Activated naive CD8-positive, alpha-beta T cell treated with anti-CD3 and anti-CD28 coated beads, Interleukin-2, amount 10 ng/mL, durations not matched to agents 7 days and 5 days (primary cell): ENCODE measurements at places on chromosomes 6 and 20. TPM values are rescaled to one million over a fixed set of nuclear protein-coding genes. Genes with fewer than 3 reads are reported as not detected.

Gene SLC17A2
- total RNA-seq, result not detected

Gene GPR6
- not detected for total RNA-seq

Gene CTSA
- 83.4 TPM for total RNA-seq

Gene NDUFAF4
- 30.0 TPM for total RNA-seq

Gene EPHA7
- total RNA-seq, result not detected

Gene SLC22A7
- not detected for total RNA-seq

DNA sequence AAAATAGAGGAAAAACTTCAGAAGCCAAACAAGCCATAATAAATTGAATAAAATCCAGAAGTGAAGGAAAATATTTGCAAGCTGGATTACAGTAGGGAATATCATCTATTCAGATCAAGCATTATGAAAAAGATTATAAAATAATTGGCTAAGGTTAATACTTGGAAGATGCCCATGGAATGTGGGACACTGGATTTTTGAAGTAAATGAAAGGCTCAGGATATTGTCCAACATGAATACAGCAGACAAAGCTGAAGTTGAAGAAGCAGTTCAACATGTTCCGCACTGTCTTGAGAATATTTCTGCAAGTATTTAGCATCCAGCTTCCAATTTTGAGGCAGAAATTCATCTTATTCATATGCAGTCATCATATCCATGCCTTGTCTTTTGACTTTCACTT is 1278.4 kb upstream of the GJE1 start:
- H3K27ac ChIP-seq, result no peak overlapping the region
- DNase-seq, result no peak
- peaks cover 3% of the 10 kb centered on the region for H3K27me3 ChIP-seq

DNA sequence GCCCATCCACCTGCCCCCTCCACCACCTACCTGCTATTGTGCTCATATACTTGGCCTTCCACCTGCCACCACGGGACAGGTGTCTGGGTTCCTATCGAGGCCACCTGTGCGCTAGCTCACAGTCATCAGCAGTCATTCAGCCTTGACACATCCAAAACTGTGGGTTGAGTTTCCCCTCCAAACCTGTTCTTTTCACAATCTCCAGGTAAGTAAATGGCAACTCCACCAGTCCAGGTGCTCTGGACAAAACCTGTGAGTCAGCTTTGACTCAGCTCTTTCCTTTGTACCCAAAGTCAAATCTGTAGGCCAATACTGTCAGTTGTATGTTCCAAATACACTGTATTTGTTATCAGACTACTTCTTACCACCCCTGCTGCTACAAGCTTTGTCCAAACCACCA is 52.6 kb downstream of the SPTLC3 start:
- H3K4me1 ChIP-seq, result no peaks in the 10 kb centered on the region
- H3K36me3 ChIP-seq, result no peaks in the 10 kb centered on the region
- H3K4me3 ChIP-seq, result no peak overlapping the region
- no peaks in the 10 kb centered on the region for H3K27me3 ChIP-seq
- H3K27ac ChIP-seq, result no peak overlapping the region

DNA sequence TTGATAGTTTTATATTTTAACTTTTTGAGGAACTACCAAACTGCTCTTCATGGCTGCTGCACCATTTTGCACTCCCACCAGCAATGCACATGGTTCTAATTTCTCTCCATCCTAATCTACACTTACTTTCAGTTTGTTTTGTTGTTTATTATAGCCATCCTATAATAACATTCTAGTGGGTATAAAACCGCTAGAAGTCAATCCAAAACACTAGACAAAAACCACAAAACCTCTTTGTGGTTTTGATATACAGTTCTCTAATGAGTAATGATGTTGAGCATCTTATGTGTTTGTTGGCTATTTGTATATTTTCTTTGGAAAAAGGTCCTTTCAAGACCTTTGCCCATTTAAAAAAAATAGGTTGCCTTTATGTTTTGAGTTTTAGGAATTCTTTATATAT is 5.6 kb downstream of the RPP21 start:
- no peak for DNase-seq
- H3K36me3 ChIP-seq, result peaks cover 11% of the 10 kb centered on the region
- peaks cover 27% of the 10 kb centered on the region for H3K27me3 ChIP-seq

DNA sequence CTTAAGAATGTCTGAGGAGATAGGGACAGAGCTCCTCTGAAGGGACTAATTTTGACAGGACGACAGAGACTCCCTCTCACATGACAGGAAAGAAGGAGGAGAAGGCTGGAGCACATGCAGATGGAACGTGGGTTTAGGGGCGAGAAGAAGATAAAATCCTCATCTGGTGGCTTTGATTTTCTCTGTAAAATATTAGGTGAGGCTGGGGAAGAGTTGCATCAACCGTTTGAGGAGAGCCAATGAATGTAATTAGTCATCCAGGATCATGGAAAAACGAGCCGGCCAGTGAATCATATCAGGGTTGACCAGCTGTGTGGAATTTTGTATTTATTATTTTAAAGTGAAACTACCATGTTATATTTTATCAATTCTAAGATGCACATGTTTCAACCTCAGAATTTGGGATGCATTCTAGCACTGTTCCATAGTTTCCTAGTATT is 46.9 kb upstream of the ADGRF4 start:
- peaks cover 17% of the 10 kb centered on the region for H3K4me1 ChIP-seq
- peaks cover 6% of the 10 kb centered on the region for H3K27me3 ChIP-seq
- no peaks in the 10 kb centered on the region for H3K36me3 ChIP-seq
- no peak overlapping the region for H3K4me3 ChIP-seq
- no peak overlapping the region for H3K27ac ChIP-seq

DNA sequence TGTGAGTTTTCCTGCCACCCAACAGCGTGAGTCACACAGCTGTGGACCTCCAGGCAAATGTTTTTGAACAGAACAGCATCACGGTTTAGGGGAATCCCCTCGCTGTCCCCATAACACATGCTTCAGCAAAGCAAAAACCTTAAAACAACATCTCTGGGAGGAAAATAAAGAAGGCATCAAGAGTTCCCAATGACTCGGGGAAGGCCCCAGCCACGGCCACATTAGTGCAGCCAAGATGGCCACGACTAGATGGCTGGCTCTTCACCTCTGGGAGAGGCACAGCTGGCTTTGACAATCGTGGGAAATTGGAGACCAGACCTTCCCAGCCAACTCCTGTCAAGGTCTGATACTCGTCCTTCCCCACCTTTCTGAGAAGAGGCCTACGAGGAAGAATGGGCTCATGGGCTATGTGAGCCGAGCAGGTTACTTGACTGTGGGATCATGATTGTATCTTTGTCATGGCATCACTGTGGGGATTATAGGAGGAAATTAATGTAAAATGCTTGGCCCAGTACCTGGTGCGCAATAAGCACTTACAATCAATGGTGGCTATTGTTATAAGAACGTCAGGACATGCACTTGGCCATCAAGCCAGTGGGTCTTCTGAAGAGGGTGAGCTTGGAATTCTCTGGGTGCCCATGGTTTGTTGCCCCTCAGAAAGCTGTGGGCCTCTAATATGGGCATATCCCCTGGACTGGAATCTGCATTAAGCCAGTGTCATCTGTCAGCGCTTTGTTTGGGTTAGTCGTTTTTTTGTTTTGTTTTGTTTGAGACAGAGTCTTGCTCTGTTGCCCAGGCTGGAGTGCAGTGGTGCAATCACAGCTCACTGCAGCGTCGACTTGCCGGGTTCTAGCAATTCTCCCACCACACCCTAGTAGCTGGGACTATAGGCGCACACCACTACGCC is 43.6 kb downstream of the FGD2 start:
- peaks cover 66% of the 10 kb centered on the region for H3K4me1 ChIP-seq
- peaks cover 7% of the 10 kb centered on the region for H3K36me3 ChIP-seq
- peak; percentile 61 for DNase-seq
- no peaks in the 10 kb centered on the region for H3K27me3 ChIP-seq
- peak overlapping the region; percentile 83 for H3K4me3 ChIP-seq
- H3K27ac ChIP-seq, result peak overlapping the region; percentile 94

DNA sequence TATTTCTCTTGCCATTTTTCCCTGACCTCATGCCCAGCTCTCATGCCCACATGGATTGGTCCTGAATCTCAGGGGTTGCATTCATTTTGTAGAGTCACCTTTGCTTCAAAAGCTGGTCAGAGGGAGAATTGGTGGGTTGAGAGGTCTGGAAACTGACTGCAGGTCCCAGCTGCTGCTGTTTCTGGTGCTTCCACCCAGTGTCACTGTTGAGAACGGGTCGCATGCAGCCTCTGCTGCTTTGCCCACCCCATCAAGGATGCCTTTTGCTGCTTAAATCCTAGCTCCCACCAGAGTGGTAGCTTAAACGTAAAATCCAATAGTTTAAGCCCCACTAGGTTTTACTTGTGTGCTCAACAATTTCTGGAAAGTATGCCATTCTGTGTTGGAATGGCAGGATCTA is 211.4 kb upstream of the TSHZ2 start:
- no peaks in the 10 kb centered on the region for H3K36me3 ChIP-seq
- no peak overlapping the region for H3K4me3 ChIP-seq
- H3K27me3 ChIP-seq, result no peaks in the 10 kb centered on the region
- no peak overlapping the region for H3K27ac ChIP-seq

DNA sequence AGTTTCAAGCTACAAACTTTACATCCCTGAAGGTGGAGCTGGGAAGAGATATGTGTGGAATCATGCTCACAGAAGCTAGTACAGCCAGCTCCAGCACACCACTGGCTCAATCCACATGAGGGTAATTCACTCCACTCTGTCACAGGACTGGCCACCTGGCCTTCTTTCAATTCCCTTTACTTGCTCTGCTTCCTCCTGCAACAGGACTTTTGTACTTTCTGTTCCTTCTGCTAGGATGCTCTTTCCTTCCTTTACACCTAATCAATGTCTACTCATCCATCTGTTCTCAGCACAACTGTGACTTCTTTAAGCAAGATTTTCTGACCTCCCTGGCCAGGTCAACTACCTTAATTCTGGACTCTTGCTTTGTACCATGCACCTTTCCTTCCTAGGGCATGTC is 39.4 kb upstream of the MYB start:
- H3K4me3 ChIP-seq, result no peak overlapping the region
- no peaks in the 10 kb centered on the region for H3K36me3 ChIP-seq
- H3K27me3 ChIP-seq, result no peaks in the 10 kb centered on the region
- peak overlapping the region; percentile 62 for H3K27ac ChIP-seq
- peaks cover 38% of the 10 kb centered on the region for H3K4me1 ChIP-seq

- no peak overlapping the region for H3K4me3 ChIP-seq
- no peaks in the 10 kb centered on the region for H3K4me1 ChIP-seq
- no peak for DNase-seq
- no peaks in the 10 kb centered on the region for H3K36me3 ChIP-seq
These were observed 329.0 kb upstream of the NRSN1 start for GRCh38 chr6:23797041-23797440.

GRCh38 chr6:104814743-104815142 is 45.0 kb downstream of the HACE1 start:
- peaks cover 5% of the 10 kb centered on the region for H3K4me1 ChIP-seq
- H3K27ac ChIP-seq, result no peak overlapping the region
- H3K4me3 ChIP-seq, result no peak overlapping the region
- DNase-seq, result no peak

GRCh38 chr6:2931970-2932748 is 29.1 kb upstream of the SERPINB9 start:
- H3K4me3 ChIP-seq, result peak overlapping the region; percentile 33
- peak; percentile 80 for DNase-seq
- H3K4me1 ChIP-seq, result peaks cover 21% of the 10 kb centered on the region
- H3K27me3 ChIP-seq, result no peaks in the 10 kb centered on the region
- H3K36me3 ChIP-seq, result peaks cover 18% of the 10 kb centered on the region

GRCh38 chr6:150314230-150315188 is 54.3 kb upstream of the IYD start:
- no peak for DNase-seq
- H3K27ac ChIP-seq, result no peak overlapping the region
- no peak overlapping the region for H3K4me3 ChIP-seq
- no peaks in the 10 kb centered on the region for H3K36me3 ChIP-seq

DNA sequence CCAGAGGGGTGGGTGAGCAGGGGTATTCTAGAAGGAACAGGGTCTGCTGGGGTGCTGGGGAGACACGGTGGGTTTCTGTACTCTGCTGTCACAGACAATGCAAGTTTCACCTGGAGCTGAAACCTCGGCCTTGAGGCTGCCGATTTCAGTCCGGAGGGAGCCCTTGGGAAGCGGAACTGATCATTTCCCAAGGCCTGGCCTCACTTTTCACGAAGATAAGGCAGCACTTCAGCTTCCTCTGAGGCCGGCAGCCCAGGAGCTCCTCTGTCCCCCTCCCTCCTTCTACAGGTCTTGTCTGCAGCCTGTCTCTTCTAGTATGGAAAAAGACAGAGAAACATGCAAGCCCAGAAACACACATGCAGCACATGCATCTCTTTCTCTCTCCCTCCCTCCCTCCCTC is 242.1 kb downstream of the CDC5L start:
- H3K4me1 ChIP-seq, result peaks cover 8% of the 10 kb centered on the region
- no peaks in the 10 kb centered on the region for H3K36me3 ChIP-seq
- no peak for DNase-seq
- H3K27me3 ChIP-seq, result peaks cover 4% of the 10 kb centered on the region
- H3K4me3 ChIP-seq, result no peak overlapping the region
- no peak overlapping the region for H3K27ac ChIP-seq

GRCh38 chr6:166341464-166341863 is 881 bp downstream of the SFT2D1 start:
- no peak for DNase-seq
- peaks cover 1% of the 10 kb centered on the region for H3K36me3 ChIP-seq
- peak overlapping the region; percentile 89 for H3K4me3 ChIP-seq
- H3K27me3 ChIP-seq, result peaks cover 21% of the 10 kb centered on the region
- peaks cover 9% of the 10 kb centered on the region for H3K4me1 ChIP-seq

- H3K27me3 ChIP-seq, result no peaks in the 10 kb centered on the region
- H3K4me3 ChIP-seq, result no peak overlapping the region
- peaks cover 41% of the 10 kb centered on the region for H3K4me1 ChIP-seq
- H3K27ac ChIP-seq, result no peak overlapping the region
- H3K36me3 ChIP-seq, result peaks cover 4% of the 10 kb centered on the region
- DNase-seq, result no peak
These were observed 28.6 kb downstream of the FOXO3 start for GRCh38 chr6:108589244-108589791.

DNA sequence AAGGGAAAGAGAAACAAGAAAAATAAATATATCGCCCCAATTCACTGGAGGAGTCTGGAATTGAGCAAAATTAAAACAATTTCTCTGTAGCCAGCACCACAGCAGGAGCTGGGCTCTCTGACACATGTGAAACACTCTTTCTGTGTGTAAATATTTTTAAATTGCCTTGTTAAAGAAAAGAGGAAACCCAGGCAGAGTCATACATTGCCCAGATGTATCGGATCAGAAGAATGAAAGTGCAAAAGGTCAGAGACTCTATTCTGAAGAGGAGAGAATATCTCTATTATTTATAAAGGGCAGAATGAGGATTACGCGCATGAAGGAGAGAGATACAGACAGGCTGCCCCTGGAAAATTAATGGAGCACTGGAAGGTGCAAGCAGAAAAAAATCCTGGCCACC is 127.0 kb upstream of the MAN1A1 start:
- H3K4me1 ChIP-seq, result no peaks in the 10 kb centered on the region
- peaks cover 7% of the 10 kb centered on the region for H3K36me3 ChIP-seq
- peaks cover 9% of the 10 kb centered on the region for H3K27me3 ChIP-seq
- H3K4me3 ChIP-seq, result no peak overlapping the region
- no peak overlapping the region for H3K27ac ChIP-seq
